GM23338 (cell line): ENCODE measurements at places on chromosomes 7 and 10. TPM values are rescaled to one million over a fixed set of nuclear protein-coding genes. Genes with fewer than 3 reads are reported as not detected.

ATRNL1 gene
- 24.0 and 29.7 TPM in 2 replicates for total RNA-seq

GRCh38 chr7:33814400-33814799, 90.9 kb upstream of the BMPER start:
- H3K4me3 ChIP-seq = no peak overlapping the region
- DNase-seq = no peak
- no peaks in the 10 kb centered on the region for H3K4me1 ChIP-seq
- no peaks in the 10 kb centered on the region for H3K27me3 ChIP-seq
- no peak overlapping the region for H3K27ac ChIP-seq

GRCh38 chr7:127258111-127258510, 5.4 kb upstream of the GRM8 start:
- H3K27ac ChIP-seq = no peak overlapping the region
- H3K4me3 ChIP-seq = no peak overlapping the region
- peak; percentile 29 for DNase-seq

- no peaks in the 10 kb centered on the region for H3K36me3 ChIP-seq
- DNase-seq = no peak
- no peak overlapping the region for H3K27ac ChIP-seq
- no peak overlapping the region for H3K4me3 ChIP-seq
Observed at GRCh38 chr10:44803862-44804261, 107.3 kb upstream of the TMEM72 start.

- H3K27ac ChIP-seq = no peak overlapping the region
- no peaks in the 10 kb centered on the region for H3K36me3 ChIP-seq
- no peaks in the 10 kb centered on the region for H3K27me3 ChIP-seq
- DNase-seq = no peak
Observed at GRCh38 chr7:133650069-133650468, 397.2 kb downstream of the EXOC4 start.
